Cerebellar nuclear complex (tissue), 1 donor: ENCODE measurements at places on chromosomes 2 and 18.
A peak's percentile ranks its signal among the peaks of the same experiment; 100 is the strongest.

DNA sequence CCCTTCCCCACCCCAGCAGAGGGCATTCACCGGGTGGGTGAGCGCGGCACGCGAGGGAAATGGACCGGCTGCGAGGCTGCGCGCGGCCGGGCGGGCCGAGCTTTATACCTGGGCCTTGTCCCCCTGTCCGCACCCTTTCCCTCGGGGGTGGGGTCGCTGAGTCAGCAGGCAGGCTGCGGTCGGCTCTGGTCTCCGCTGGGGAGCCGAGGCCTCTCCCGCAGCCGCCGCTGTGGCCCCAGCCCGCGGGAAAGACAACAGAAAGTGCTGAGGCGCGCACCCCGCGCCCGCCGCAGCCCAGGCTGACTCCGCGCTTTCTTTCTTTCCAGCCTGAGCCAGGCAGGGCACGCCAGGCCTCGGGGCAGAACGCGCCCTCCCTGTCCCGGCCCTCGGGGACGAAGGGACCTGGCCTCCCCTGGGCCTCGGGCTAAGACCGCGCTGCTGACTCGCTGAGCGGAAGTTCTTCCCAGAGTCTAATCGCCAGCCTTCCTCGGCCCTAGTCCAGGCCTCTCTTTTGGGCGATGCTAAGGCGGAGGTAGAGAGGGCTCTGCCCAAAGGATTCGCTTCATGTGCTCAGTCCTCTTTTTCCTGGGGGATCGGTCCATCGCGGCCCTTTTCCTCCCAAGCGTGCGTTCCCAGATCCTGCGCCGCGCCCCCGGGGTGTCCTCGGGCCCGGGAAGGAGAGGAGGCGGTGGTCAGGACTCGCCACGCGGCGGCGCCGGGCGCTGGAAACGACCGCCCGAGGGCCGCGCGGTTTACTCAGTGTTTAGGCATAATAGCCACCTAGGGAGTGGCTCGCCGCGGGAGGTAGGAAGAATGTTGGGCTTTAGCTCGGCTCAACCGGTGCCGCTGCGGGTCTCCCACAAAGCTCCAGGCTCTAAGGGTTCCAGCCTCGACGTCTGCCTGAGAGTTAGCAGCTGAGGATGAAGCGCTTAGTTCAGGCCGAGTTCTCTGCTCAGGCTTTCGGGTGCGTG is at the start of gene CRYBA2:
Gene CRYBA2 (minus strand): TSS at position 78 of the 971 bp plus-strand sequence. CDS start 246 bp downstream, outside the sequence.
- no peak for DNase-seq

GRCh38 chr2:195411219-195411687 is 245.8 kb upstream of the SLC39A10 start:
- DNase-seq, result no peak

- DNase-seq, result no peak
Observed at GRCh38 chr18:55362303-55362702, 225.7 kb downstream of the TCF4 start.

DNA sequence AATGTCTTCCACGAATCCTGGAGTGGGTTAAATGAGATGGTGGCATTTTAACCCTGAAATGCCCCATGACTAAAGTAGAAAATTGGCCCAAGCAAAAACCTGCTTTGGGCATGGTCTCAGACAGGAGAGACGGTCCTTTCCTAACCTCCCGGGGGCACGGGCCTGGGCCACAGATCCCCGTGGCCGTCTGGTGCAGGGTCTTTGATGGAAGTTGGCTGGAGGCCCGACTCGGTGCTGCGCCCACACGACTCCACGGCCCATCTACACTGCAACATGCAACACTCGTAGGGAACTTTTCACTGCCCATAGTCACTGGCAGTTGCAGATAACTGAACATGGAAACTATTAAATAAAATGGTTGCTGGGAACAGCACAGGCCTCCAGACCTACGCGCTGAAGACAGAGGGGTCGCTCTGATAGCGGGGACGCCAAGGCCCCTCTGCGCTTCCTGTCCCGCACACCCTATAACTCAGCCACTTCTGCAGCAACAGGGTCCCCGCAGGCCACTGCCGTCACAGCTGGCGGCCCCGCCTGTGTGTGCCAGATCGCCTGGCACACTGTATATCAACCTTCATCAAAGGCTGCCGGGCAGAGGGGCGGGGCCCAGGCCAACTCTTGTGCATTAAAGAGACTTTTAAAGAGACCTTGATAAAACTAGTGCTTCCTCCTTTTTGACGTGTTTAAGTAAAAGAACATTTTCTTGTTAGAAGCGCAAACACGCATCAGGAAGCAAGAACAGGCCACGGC is 214.1 kb downstream of the TWIST2 start:
- no peak for DNase-seq

- no peak for DNase-seq
Observed at GRCh38 chr2:56502616-56503015, 318.8 kb downstream of the CCDC85A start.

DNA sequence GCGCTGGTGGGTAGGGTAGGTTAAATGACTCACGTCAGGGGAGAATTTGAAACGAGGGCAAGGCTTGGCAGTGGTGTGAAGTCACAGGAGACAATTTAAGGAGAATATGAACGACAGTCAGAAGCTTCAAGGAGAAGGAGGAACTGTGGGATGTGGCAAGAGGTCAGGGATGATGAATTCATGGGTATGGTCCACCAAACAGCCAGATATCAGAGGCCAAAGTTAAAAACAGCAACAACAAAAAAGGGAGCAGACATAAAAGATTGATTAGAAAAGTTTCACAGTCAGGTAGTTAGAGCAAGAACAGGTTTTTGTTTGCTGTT is 1.4 kb upstream of the ZNF396 start:
- DNase-seq, result no peak

DNA sequence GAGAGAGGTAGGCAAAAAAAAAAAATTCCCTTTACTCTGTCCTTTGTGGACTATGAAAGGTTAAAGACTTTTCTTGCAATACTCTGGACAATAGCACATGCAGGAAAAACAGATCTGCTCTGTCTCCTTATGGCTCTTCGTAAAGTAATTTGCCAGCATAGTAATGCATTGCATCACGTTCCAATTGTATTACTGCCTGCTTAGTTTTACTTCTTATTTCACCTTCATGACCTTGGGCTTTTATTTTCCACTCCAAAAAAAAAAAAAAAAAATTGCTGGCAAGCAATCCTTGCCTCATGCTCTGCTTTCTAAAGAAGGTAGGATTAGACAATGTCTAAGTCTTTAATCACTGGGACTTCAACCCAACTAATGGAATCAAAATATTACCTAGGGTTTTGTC is 1802.7 kb downstream of the SUCLG1 start:
- no peak for DNase-seq

DNA sequence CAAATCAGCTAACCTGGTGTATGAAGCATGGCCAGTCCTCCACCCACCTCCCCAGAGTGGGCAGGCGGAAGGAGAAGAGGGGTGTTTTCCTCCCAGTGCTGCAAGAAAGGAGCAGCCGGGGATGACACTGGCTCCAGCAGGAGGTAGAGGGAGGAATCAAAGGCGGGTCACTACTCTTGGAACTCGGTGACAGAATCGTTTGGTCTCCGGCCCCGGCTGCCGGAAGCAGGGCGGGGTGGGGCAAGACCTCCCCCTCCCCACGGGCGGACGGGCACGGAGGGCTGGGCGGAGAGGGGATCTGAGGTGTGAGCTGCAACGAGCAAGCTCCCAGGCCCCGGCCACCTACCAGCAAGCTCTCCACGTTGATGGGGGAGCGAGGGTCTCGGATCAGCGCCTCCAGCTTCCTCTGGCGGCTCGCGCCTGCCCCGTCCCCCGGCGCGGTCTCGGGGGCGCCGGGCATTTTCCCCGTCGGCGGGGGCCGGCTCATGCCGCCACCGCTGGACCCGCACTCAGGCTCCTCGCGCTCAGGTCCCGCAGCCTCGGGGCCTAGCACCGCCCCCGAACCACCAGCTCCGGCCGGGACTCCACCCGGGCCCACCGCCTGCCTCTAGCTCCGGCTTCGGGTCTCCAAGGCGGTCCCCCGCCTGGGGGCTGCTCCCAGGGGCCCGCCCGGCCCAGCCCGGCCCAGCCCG is 640 bp downstream of the ROCK2 start:
- DNase-seq, result no peak

- no peak for DNase-seq
Observed at GRCh38 chr2:113361051-113361450, 76.4 kb upstream of the ZNG1B start.

DNA sequence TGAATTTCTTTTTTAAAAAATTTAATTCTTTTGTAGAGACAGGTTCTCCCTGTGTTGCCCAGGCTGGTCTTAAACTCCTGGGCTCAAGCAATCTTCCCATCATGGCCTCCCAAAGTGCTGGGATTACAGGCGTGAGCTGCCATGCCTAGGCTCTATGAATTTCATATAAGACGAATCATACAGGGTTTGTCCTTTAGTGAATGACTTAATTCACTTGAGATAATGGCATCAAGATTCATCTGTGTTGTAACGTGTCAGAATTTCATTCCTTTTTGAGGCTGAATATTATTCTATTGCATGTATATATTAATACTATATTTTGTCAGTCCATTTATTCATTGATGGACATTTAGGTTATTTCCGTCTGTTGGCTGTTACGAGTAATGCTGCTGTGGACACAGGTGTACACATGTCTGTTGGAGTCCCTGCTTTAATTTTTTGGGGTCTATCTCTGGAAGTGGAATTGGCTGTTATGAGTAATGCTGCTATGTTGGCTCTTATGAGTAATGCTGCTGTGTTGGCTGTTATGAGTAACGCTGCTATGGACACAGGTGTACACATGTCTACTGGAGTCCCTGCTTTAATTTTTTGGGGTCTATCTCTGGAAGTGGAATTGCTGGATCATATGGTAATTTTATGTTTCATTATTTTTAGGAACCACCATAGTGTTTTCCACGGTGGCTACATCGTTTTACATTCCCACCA is 210.6 kb downstream of the CAMKMT start:
- no peak for DNase-seq

GRCh38 chr18:57819671-57820460 is 16.8 kb upstream of the ATP8B1 start:
- DNase-seq, result no peak

- no peak for DNase-seq
Observed at GRCh38 chr2:157055660-157056199, 201.8 kb upstream of the GALNT5 start.

- DNase-seq, result no peak
Observed at GRCh38 chr2:163345795-163346573, 389.8 kb downstream of the FIGN start.

DNA sequence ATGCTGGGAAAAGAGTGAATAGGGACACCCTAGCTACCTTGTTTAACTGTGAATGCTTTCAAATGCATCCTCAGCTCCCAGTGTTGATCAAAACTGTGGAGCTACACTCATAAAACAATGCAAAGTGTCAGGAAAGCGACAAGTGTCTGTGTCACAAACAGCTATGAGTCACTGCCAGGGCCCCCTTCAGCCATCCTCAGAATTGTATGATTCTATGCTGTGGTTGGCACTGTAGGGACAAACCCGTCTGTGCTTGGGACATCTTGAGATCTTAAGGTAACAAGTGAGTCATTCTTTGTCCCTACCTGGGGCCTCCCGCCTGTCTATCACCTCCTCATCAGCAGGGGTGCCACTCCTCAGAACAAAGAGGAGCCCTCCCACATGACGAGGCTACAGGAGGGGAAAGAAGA is 42.4 kb downstream of the KLF7 start:
- DNase-seq, result no peak

GRCh38 chr2:176892676-176893226 is 319.8 kb upstream of the HNRNPA3 start:
- no peak for DNase-seq

DNA sequence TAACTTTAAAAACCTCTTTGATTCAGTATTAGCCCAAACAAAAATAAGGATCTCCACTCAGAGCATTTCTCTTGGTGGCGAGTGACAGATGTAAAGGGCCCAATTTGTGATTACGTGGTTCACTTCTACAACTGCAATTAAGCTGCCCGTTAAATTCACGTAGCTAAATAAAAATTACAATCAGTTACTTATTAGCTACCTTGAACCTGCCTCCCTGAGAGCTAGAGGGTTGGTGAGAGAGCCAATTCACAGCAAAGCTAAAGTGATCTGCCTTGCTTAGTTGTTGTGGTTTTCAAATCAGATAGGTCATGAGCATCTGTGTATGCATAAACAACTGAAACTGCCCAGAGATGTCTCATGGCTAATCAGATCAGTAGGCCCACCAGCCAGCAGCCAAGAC is 156.7 kb downstream of the RNF152 start:
- no peak for DNase-seq

DNA sequence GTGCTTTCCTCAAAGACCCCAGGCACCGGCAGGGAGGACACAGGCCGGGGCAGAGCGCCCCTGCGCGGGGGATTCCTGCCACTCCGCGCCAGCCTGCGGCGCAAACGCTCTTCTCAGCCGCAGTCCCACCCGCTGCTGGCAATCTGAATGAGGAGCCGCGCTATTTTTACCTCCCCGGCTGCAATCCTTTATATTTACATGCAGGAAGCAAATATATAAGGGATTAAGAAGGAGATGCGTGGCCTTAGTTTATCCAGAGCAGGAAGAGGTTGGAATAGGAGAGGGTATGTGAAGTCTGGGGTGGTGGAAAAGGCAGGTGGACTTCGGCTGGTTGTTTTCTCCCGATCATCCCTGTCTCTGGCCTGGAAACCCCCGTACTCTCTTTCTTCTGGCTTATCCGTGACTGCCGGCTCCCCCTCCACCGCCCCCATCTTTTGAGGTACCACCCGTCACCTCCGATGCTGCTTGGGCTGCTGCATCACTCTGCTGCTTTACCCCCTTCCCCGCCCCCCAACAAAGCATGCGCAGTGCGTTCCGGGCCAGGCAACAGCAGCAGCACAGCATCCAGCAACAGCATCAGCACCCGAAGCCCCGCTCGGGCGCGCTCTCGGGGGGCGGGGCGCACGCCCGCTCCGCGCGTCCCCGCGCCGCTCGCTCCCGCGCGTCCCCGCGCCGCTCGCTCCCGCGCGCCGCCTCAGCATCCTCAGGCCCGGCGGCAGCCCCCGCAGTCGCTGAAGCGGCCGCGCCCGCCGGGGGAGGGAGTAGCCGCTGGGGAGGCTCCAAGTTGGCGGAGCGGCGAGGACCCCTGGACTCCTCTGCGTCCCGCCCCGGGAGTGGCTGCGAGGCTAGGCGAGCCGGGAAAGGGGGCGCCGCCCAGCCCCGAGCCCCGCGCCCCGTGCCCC is at the start of gene ADAM23:
Gene ADAM23 (plus strand): TSS at position 700 of the 902 bp plus-strand sequence. CDS start 335 bp downstream, outside the sequence.
- peak; percentile 28 for DNase-seq

GRCh38 chr2:61157371-61158003 is 4.5 kb upstream of the C2orf74 start:
- DNase-seq, result no peak

DNA sequence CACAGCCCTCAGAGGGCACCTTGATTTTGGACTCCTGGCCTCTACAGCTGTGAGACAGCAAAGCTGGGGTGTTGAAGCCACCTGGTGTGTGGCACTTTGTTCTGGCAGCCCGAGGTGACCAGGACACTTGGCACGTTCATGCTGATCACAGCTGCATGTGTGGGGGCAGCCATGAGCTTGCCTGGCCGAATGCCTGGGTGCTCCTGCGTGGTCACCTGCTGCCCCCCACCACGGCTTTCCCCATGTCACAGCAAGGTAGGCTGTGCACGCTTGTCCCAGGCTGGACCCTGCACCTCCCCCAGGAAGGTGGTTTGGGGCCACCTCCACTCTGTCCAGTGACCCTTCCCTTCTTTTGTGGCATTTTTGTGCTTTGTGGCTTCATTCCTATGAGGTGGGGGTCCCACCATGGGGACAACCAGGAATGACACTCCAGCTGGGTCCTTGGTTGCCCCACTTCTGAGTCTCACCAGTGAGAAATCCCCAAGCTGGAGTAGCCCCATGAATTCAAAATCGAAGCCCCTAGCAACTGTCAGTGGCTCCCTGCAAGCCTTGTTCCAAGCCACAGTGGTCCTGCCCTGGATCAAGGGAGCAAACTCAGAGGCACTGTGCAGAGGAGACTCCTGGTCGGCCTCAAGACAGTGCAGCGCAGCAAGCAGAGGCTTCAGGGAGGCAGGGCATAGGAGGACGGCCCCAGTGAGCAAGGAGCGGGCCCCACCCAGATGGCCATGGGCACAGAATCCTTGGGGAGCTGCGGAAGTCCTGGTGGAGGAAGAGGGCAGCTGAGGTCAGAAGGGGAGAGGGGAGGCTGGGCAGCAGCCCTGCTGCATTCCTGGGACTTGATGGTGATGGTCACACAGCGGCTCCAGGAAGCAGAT is 121.4 kb upstream of the HS6ST1 start:
- DNase-seq, result no peak
